ENCODE measurements at places on chromosomes 12 and 14. TPM values are rescaled to one million over a fixed set of nuclear protein-coding genes. Genes with fewer than 3 reads are reported as not detected.

TSHR gene
- not detected for total RNA-seq

DNA sequence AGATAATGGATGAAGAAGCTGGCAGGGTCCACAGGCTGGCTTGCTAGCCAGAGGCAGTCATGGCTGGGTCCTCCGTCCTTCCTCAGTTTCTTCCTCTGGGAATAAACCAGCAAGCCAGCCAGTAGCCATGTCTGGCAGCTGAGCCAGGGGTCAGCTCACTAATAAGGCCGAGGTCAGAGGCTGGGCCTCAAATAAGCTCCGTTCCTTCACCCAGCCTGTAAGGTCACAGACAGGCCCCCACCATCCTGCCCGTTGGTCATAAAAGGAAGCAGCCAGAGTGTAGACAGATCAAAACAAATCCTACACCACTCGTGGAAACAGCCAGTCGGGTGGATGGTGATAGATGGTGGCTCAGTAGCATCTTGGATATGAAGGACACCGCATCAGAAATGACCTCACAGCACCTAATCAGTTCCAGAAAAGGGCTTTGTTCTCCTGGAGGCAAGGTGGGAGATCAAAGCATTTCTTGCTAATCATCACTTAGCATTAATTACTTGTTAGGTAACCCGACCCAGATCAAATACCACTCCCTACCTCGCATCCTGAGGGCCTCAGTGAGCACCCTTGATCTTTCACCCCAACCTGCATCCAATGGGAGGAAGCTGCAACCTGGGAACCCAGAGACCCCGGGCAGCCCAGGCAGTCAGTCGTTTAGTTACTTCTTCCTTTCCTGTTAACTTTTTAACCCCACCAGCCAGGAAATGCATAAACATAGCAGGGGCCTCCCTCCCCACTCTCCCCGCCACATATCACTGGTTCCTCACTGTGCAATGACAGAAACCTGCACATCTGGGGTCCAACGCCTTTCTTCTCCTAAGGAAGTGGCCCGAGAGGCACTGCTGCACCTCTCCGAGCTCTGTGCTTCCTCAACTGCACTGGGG, 90.2 kb downstream of the KDM2B start:
- H3K27ac ChIP-seq: no peak overlapping the region
- H3K4me3 ChIP-seq: no peak overlapping the region
- H3K4me1 ChIP-seq: no peaks in the 10 kb centered on the region
- H3K36me3 ChIP-seq: no peaks in the 10 kb centered on the region

DGKA gene
- total RNA-seq: 108 TPM

GPR135 gene
- total RNA-seq: 6.7 TPM

- no peaks in the 10 kb centered on the region for H3K27me3 ChIP-seq
- DNase-seq: no peak
- H3K4me1 ChIP-seq: no peaks in the 10 kb centered on the region
- no peak overlapping the region for H3K4me3 ChIP-seq
- H3K27ac ChIP-seq: no peak overlapping the region
These were observed 17.0 kb downstream of the RIC8B start for GRCh38 chr12:106791531-106791930.

AQP2 gene
- total RNA-seq: not detected

DNA sequence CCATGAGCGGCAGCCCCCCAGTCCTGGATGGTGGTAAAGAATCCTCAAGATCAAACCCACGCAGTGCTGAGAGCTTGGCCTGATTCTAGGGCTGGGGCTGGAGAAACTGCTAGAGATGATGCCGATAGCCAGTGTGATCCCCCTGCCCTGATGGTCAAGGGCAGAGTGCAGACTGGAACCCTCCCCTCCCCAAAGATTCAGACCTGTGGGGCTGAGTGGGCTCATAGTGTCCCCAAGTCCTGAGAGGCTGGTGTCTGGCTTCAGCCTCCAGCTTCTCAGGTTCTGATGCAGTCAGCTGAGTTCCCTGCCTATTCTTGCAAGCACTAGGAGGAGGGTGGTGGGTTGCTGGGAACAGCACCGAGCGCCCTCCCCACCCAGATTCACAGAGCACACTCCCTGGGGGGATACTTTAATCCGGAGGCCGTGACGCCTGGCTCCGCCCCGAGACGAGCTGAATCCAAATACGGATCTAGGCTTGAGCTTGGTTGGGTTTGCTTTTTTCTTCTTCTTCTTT, 11.9 kb downstream of the RHOF start:
- no peak overlapping the region for H3K4me3 ChIP-seq
- no peaks in the 10 kb centered on the region for H3K27me3 ChIP-seq
- H3K4me1 ChIP-seq: peaks cover 34% of the 10 kb centered on the region
- H3K36me3 ChIP-seq: peaks cover 4% of the 10 kb centered on the region
- no peak for DNase-seq

AGAP2 gene
- 0.17 TPM for total RNA-seq

DNA sequence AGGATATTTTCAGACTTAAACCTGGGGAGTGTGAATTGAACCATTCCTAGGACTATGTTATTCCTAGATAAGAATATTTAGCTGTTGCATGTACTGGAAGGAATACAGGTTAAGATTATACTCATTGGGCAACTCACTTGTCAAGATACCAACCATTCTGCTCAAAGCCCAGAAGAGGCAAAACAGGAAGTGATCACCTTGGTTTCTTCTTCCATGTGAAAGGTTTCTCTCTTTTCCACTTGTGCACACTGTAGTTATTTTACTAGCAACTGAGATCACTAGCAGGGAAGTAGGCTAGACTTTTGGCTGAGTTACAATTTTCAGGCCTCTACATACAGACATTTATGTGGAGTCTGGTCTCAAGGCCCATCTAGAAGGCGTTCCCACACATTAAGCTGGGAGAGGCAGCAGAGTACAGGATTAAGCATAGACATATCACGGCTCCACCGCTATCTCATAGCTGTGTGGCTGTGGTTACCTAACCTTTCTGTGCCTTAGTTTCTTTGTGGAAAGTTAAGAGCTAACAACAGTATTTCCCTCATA, 83.9 kb upstream of the FERMT2 start:
- no peak overlapping the region for H3K4me3 ChIP-seq
- DNase-seq: no peak
- H3K36me3 ChIP-seq: no peaks in the 10 kb centered on the region
- peaks cover 14% of the 10 kb centered on the region for H3K4me1 ChIP-seq
- no peaks in the 10 kb centered on the region for H3K27me3 ChIP-seq

GRCh38 chr12:25585662-25586061, 32.6 kb upstream of the LMNTD1 start:
- no peaks in the 10 kb centered on the region for H3K4me1 ChIP-seq
- no peaks in the 10 kb centered on the region for H3K27me3 ChIP-seq
- no peaks in the 10 kb centered on the region for H3K36me3 ChIP-seq
- peak; percentile 6 for DNase-seq
- no peak overlapping the region for H3K27ac ChIP-seq
- H3K4me3 ChIP-seq: no peak overlapping the region

ASCL1 gene
- total RNA-seq: not detected
